ENCODE measurements at places on chromosomes 1 and 21.

GRCh38 chr1:26518355-26518754 is 11.2 kb upstream of the RPS6KA1 start:
- DNase-seq, result no peak

GRCh38 chr1:16091296-16091695 is 17.8 kb upstream of the FAM131C start:
- no peak for DNase-seq

DNA sequence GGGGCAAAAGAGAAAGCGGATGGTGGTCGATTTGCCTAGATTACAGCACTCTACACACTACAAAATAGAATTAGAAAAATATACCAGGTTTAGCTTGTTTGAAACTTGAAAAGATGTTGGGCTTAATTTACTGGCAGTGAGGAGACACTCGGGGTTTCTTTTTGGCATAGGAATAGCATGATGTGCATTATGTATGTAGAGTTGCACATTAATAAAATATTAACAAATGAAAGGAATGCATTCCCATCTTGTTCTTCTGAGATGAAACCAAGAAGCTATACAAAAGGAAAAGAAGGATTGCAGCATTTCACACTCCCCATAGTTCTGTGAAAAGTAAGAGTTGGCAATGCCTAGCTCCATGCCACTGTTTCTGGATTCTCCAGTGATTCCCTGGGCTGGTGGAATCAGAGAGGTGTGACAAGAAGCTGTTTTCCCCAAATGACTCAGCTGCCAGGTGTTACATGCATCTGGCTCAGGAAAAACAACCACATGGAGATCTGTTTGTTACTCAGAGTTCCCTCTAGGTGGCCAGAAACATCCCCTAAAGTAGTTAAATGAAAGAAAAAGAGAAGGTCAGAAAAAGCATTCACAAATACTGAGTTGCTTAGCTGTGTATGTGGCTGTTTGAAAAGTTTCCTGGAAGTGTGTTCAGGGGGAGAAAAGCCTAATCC is 115.6 kb downstream of the UCK2 start:
- no peak for DNase-seq

- DNase-seq, result no peak
Observed at GRCh38 chr1:182621906-182622305, 17.7 kb upstream of the RGS16 start.

DNA sequence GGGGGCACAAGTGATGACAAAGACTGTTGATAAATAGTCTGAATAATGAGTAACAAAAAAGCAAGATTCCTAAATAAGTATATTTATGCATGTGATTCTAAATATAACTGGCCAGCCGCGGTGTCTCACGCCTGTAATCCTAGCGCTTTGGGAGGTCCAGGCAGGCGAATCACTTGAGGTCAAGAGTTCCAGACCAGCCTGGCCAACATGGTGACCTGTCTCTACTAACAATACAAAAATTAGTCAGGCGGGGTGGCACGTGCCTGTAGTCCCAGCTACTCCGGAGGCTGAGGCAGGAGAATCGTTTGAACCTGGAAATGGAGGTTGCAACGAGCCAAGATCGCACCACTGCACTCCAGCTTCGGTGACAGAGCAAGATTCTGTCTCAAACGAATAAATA is 161.5 kb downstream of the TOMM20 start:
- no peak for DNase-seq

All from BE2C (cell line).